ENCODE measurements at places on chromosomes 5 and 9. TPM values are rescaled to one million over a fixed set of nuclear protein-coding genes. Genes with fewer than 3 reads are reported as not detected.

PPP2R2B gene
- 2.0 TPM for total RNA-seq

C5orf58 gene
- total RNA-seq = not detected

EQTN gene
- not detected for total RNA-seq

PCDHA9 gene
- not detected for total RNA-seq

CTNNA1 gene
- 73.0 TPM for total RNA-seq

KIF20A gene
- total RNA-seq = 50.4 TPM

CDH12 gene
- total RNA-seq = not detected

CDC20B gene
- total RNA-seq = 0.10 TPM

SPATA31C2 gene
- not detected for total RNA-seq

RANBP3L gene
- 0.35 TPM for total RNA-seq

KLF4 gene
- 1.7 TPM for total RNA-seq

FGFR4 gene
- total RNA-seq = 0.62 TPM

SLC26A2 gene
- total RNA-seq = 7.5 TPM

GPRIN1 gene
- total RNA-seq = 1.4 TPM

PCDHGA1 gene
- 0.05 TPM for total RNA-seq

LRRC14B gene
- total RNA-seq = not detected

PCDHB15 gene
- not detected for total RNA-seq

CACNA1B gene
- 0.02 TPM for total RNA-seq

MEGF10 gene
- total RNA-seq = not detected

CORO2A gene
- 11.0 TPM for total RNA-seq

FBXW5 gene
- total RNA-seq = 74.9 TPM

ADAMTS13 gene
- 4.7 TPM for total RNA-seq

GPR151 gene
- not detected for total RNA-seq

CCDC152 gene
- total RNA-seq = 10.5 TPM
